Activated CD4-positive, alpha-beta T cell treated with anti-CD3 and anti-CD28 coated beads, Interleukin-2, amount 10 ng/mL, durations not matched to agents 7 days and 5 days (primary cell): ENCODE measurements at places on chromosomes 12 and 14. TPM values are rescaled to one million over a fixed set of nuclear protein-coding genes. Genes with fewer than 3 reads are reported as not detected.

GRCh38 chr14:61296719-61297502 is 15.8 kb upstream of the TMEM30B start:
- H3K4me1 ChIP-seq = peaks cover 52% of the 10 kb centered on the region
- H3K27me3 ChIP-seq = no peaks in the 10 kb centered on the region
- H3K36me3 ChIP-seq = peaks cover 13% of the 10 kb centered on the region
- no peak overlapping the region for H3K4me3 ChIP-seq
- H3K27ac ChIP-seq = no peak overlapping the region

DNA sequence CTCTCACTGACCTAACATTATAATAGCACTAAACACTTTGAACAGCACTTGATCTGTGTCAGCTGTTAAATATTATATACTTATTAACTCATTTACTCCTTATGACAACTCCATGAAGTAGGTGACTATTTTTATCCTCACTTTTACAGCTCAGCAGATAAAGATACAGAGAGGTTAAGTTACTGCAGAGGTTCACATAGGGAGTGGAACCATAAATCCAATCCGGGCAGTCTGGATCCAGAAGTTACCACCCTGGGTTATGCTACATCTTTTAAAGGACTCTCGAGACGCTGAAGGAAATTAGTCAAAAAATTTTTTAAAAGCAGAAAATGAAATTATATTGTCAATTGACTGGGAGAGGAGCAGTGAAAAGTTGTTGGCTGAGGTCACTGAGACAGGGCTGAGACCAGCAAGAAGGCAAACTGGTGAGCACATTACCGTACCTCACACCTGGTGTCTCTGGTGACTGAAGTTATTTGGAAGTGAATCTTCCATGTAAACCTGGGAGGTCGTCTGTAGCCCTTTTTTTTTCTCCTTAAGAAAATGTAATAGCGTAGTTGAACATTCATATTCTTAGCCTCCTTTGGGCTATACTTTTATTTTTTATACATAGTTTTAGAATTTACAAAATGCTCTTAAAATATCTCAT is 1.2 kb upstream of the RIMKLB start:
- peaks cover 2% of the 10 kb centered on the region for H3K36me3 ChIP-seq
- peaks cover 20% of the 10 kb centered on the region for H3K4me1 ChIP-seq
- peaks cover 49% of the 10 kb centered on the region for H3K27me3 ChIP-seq
- no peak for DNase-seq

DNA sequence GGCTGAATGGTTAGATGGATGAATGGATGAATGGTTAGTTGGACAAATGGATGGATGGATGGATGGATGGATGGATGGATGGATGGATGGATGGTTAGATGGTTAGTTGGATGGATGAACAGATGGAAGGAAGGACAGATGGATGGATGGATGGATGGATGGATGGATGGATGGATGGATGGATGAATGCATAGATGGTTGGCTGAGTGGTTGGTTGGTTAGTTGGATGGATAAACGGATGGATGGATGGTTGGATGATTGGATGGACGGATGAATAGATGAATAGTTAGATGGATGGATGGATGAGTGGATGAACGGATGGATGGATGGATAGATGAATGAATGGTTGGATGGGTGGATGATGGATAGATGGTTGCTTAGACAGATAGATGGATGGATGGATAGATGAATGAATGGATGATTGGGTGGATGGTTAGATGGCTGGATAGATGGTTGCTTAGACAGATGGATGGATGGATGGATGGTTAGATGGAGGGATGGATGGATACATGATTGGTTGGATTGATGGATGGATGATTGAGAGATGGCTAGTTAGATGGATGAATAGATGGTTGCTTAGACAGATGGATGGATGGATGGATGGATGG is 48.8 kb upstream of the HSPB8 start:
- H3K4me1 ChIP-seq = no peaks in the 10 kb centered on the region
- no peak for DNase-seq
- H3K36me3 ChIP-seq = no peaks in the 10 kb centered on the region

GRCh38 chr12:129964300-129964699 is 60.5 kb upstream of the TMEM132D start:
- no peak for DNase-seq
- H3K36me3 ChIP-seq = no peaks in the 10 kb centered on the region
- no peak overlapping the region for H3K4me3 ChIP-seq
- no peak overlapping the region for H3K27ac ChIP-seq
- no peaks in the 10 kb centered on the region for H3K27me3 ChIP-seq

GRCh38 chr12:70553391-70553859 is 83.8 kb downstream of the PTPRB start:
- H3K4me3 ChIP-seq = no peak overlapping the region
- no peak for DNase-seq
- H3K36me3 ChIP-seq = no peaks in the 10 kb centered on the region
- no peak overlapping the region for H3K27ac ChIP-seq

NFE2 gene
- not detected for total RNA-seq
